ENCODE measurements at places on chromosomes 1 and 21.

GRCh38 chr1:47230692-47231300 lies 1.2 kb downstream of the TAL1 start:
- H3K4me3 ChIP-seq = peak overlapping the region; percentile 37
- no peaks in the 10 kb centered on the region for H3K36me3 ChIP-seq
- DNase-seq = no peak

DNA sequence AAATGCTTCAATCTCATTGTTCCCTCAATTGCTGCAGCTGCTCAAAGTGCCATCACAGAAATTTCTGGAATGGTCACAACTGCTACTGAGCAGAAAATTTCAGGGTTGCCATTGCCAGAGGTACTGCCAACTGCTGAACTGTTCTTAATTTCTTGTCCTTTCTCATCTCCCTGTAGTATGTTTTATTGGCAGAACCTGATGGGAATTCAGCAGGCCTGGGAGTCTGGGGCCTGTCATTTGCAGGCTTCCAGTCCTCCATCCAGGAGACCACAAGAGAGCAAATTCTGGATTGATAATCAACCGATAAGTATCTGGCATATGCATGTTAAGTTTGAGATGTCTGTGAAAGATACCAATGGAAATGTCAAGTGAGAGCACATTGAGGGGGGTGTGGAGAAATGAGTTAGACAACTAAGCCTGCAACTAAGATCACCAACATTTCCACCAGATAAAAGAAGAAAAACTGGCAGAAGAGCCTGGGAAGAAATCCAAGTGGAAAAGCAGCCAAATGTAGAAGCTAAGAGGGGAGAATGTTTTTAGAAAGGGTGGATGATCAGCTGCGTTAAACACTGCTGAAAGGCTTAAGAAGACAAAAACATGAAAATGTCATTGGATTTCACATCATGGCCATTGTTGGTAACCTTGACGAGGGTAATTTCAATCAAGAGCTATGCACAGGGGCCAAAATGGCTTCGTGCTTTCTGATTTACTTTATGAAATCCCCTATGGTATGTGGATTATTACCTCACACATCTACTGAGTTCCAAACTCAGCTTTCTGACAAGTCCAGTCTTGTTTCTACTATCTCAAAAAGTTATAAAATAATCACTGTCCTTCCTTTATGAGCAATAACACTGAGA lies 648.1 kb downstream of the PLPP3 start:
- H3K27me3 ChIP-seq = no peaks in the 10 kb centered on the region
- no peak overlapping the region for H3K4me3 ChIP-seq
- H3K4me1 ChIP-seq = no peaks in the 10 kb centered on the region
- H3K36me3 ChIP-seq = no peaks in the 10 kb centered on the region
- H3K27ac ChIP-seq = no peak overlapping the region

- no peak for DNase-seq
- no peak overlapping the region for H3K4me3 ChIP-seq
- no peak overlapping the region for H3K27ac ChIP-seq
Measured at GRCh38 chr1:192907545-192908243, 98.9 kb downstream of the RGS2 start.

DNA sequence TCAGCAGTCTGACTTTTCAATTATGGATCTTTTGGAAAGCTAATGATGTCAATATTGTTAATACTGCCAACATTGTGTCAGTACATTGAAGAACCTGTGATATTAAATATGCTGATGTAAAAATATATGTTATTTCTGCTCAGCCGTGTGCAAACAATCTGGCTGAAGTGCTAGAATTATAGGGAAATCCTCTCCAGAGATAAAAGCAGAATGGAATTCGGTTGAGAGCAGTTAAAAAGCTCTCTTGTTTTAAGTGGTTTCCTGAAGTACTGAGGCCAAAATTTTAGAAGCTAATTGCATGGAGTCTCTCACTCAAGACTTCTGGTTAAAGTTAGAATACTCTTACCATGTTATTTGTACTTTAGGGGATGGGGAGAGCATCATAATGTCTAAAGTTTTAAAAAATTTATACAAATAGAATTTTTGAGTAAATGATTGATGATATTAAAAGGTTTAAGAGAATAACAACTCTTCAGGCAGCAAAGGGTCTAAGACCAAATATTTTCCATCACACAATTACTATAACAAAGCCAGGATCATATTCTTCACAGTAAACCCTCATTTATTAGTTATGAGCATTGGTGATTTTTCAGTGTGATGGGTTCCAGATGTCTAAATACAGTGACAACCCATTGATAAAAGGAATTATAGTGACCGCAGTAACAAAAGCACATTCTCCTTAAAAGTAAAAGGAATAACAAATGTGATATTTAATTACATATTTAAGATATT lies 834.2 kb upstream of the CXADR start:
- H3K4me1 ChIP-seq = no peaks in the 10 kb centered on the region
- H3K27ac ChIP-seq = no peak overlapping the region
- no peak for DNase-seq
- no peaks in the 10 kb centered on the region for H3K36me3 ChIP-seq
- H3K27me3 ChIP-seq = no peaks in the 10 kb centered on the region

DNA sequence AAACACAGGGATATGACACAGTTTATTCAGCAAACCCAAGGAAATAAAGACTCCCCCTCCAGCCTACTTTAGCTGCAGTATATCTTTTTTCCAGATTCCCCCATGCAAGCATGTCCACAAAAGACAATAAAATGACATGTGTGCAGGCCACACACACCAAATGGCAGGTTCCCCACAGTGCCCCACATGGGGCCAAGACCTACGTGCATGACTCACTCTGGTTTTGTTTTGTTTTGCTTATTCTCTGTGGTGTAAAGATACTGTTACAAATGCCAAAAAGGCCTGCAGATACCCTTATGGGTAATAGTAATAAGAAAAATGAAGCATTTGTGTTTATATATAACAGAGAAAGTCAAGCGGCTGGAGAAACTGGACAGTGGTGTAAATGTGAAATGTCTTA lies 71.6 kb downstream of the RD3 start:
- DNase-seq = peak; percentile 15
- no peaks in the 10 kb centered on the region for H3K36me3 ChIP-seq
- H3K27me3 ChIP-seq = no peaks in the 10 kb centered on the region

DNA sequence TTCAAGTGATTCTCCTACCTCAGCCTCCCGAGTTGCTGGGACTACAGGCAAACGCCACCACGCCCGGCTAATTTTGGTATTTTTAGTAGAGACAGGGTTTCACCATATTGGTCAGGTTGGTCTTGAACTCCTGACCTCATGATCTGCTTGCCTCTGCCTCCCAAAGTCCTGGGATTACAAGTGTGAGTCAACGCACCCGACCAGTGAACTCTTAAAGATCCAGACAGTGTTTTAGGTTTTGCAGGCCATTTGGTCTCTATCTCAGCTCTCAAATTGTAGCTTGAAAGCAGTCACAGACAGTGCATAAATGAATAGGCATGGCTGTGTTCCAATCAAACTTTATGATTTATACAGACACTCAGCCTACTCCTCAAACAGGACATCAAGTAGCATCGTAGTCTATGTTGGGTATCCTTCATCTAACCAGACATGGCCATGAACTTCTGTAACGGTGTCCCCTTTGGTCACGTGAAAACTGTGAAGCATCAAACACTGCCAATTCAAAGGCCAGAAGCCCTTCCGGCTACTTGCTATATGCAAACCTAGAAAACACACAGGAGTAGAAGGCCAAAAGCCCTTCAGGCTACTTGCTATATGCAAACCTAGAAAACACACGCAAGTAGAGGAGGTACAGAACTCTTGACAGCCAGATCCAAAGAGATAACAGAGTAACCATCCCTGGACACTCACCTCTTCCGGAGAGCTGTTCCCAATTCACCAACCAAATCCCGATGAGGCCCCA lies 3.1 kb downstream of the FUCA1 start:
- no peak overlapping the region for H3K27ac ChIP-seq
- H3K36me3 ChIP-seq = peaks cover 30% of the 10 kb centered on the region
- peaks cover 29% of the 10 kb centered on the region for H3K4me1 ChIP-seq
- DNase-seq = no peak
- H3K27me3 ChIP-seq = no peaks in the 10 kb centered on the region

- H3K4me3 ChIP-seq = no peak overlapping the region
- no peaks in the 10 kb centered on the region for H3K4me1 ChIP-seq
- no peaks in the 10 kb centered on the region for H3K36me3 ChIP-seq
- H3K27ac ChIP-seq = no peak overlapping the region
Measured at GRCh38 chr1:63789856-63790605, 16.2 kb downstream of the ROR1 start.

GRCh38 chr1:59132295-59132694 lies 164.6 kb upstream of the FGGY start:
- H3K36me3 ChIP-seq = no peaks in the 10 kb centered on the region
- H3K4me1 ChIP-seq = no peaks in the 10 kb centered on the region
- no peak overlapping the region for H3K4me3 ChIP-seq
- H3K27ac ChIP-seq = no peak overlapping the region
- DNase-seq = no peak

DNA sequence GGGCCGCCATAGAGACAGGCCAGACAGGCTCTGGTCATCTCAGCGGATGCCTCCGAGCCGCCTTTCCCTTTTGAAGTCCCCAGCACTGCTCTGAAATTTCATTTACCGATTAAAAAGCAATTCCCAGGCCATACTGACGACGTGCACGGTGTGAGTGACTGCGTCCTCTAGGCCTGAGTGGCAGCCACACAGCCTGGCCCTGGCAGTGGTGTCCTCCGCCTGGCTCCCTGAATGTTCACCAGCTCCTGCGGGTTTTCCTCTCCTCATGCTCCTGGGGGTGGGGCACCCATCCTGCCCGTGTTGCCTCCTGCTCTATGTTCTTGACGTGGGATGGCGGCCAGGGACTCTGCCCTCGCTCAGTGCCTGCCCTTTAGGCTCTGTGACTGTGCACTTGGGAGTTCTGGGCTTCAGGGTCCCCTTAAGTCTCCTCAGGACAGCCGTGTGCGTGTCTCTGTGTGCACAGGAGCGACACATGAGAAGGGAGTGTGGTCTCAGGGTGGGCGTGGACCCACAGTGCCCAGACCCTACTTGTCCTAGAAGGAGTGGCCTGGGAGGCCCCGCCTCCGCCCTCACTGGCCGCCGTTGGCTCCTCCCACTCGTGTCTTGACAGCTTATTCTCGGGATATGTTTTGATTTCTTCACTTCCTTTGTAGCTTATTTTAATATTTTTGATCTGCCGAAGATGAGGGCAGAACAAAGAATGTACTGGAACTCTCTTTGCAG lies 3.6 kb downstream of the SKI start:
- H3K4me1 ChIP-seq = peaks cover 79% of the 10 kb centered on the region
- peak; percentile 90 for DNase-seq
- H3K4me3 ChIP-seq = peak overlapping the region; percentile 95
- peak overlapping the region; percentile 92 for H3K27ac ChIP-seq

- H3K4me1 ChIP-seq = peaks cover 47% of the 10 kb centered on the region
- no peaks in the 10 kb centered on the region for H3K36me3 ChIP-seq
- H3K27me3 ChIP-seq = no peaks in the 10 kb centered on the region
- H3K27ac ChIP-seq = peak overlapping the region; percentile 66
Measured at GRCh38 chr1:155245163-155245524, 10.1 kb downstream of the ENTREP3 start.

DNA sequence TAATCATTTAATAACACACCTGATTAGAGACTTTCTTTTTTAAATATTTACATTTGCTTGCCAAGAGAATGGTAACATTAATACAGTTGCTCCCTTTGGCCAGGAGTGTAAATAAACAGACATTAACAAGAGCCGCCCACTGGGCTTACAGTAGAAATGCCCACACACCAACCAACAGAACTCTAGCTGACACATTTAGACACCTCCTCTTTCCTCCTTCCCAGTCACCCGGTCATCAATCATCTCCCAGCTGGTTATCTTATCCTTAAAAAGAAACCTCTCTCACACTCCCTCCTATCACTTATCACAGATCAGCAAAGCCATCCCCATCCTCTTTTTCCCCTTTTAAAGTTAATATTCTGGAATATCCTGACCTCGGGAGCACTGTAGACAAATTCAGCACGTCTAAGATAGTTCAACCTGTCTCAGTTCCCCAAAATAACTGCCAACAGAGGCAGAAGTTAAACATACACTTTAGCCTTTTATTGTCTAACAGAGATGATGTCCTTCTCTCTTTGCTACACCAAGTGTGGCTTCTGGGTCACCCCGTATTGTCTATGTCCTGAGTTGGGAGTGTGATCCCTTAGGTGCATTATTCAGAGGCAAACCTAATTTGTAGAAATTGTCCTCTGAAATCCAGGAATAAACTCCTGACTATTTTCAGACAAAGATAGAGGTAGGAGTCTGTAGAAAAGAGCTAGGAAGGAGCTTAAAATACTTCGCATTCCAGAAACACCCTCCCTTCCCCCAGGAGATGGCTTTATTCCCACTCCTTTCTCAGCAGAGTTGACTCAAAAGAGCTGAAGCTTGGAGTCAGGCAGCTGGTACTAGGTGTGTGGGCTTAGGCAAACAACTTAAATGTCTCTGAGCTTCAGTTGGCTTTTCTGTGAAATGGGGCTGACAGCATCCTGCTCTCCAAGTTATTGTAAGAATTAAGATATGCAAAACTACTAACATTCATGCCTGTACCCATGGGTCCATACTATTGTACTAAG lies 8.8 kb downstream of the MYCL start:
- no peak overlapping the region for H3K4me3 ChIP-seq
- H3K4me1 ChIP-seq = no peaks in the 10 kb centered on the region
- no peaks in the 10 kb centered on the region for H3K36me3 ChIP-seq
- no peak overlapping the region for H3K27ac ChIP-seq
- DNase-seq = no peak
- peaks cover 22% of the 10 kb centered on the region for H3K27me3 ChIP-seq

DNA sequence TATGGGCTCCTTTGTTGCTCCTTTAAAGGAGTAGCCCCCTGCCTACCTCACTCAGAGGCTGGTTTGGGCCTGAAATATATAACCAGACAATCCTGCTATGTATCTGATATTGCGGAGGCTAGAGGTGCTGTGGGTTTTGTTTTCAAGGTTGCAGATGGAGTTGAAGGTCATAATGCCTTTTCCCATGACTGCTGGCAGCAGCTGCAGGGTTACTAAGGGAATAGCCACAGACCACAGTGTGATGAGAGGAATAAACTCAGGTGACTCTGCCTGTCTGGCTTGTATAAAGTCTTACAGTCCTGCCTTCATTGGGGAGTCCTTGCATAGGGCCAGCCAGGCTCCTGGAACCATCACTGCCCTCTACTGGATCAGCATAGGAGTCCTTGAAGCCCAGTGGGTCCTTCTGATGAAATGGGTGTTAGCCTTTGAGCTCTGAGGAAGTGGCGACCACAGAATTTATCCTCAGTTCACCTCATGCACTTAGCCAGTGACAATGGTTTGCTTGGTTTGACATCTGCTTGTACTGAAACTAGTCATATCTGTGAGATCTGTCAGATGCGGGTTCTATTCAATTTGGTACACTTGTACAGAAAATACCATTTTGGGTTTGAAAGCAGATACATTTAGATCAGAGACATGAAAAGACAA lies 174.4 kb upstream of the HMCN1 start:
- peaks cover 33% of the 10 kb centered on the region for H3K4me1 ChIP-seq
- H3K27me3 ChIP-seq = no peaks in the 10 kb centered on the region
- H3K27ac ChIP-seq = no peak overlapping the region
- DNase-seq = peak; percentile 65

GRCh38 chr1:109198745-109199144 lies 15.0 kb upstream of the SARS1 start:
- peaks cover 11% of the 10 kb centered on the region for H3K4me1 ChIP-seq
- no peak overlapping the region for H3K27ac ChIP-seq
- no peaks in the 10 kb centered on the region for H3K27me3 ChIP-seq
- H3K36me3 ChIP-seq = peaks cover 3% of the 10 kb centered on the region
- H3K4me3 ChIP-seq = no peak overlapping the region

GRCh38 chr1:198977909-198978308 lies 339.1 kb downstream of the PTPRC start:
- no peaks in the 10 kb centered on the region for H3K27me3 ChIP-seq
- no peak for DNase-seq
- no peaks in the 10 kb centered on the region for H3K36me3 ChIP-seq
- H3K27ac ChIP-seq = no peak overlapping the region

- H3K36me3 ChIP-seq = no peaks in the 10 kb centered on the region
- H3K4me3 ChIP-seq = no peak overlapping the region
- no peak overlapping the region for H3K27ac ChIP-seq
Measured at GRCh38 chr1:3326516-3327388, 127.7 kb upstream of the ARHGEF16 start.
